Panc1 (cell line): ENCODE measurements at places on chromosomes 12 and 14. TPM values are rescaled to one million over a fixed set of nuclear protein-coding genes. Genes with fewer than 3 reads are reported as not detected.

The VASH1 gene
- total RNA-seq = 5.2 TPM

The IRF2BPL gene
- total RNA-seq = 83.3 TPM

The NKX2-1 gene
- 0.13 TPM for total RNA-seq

The ACTR10 gene
- total RNA-seq = 34.9 TPM

DNA sequence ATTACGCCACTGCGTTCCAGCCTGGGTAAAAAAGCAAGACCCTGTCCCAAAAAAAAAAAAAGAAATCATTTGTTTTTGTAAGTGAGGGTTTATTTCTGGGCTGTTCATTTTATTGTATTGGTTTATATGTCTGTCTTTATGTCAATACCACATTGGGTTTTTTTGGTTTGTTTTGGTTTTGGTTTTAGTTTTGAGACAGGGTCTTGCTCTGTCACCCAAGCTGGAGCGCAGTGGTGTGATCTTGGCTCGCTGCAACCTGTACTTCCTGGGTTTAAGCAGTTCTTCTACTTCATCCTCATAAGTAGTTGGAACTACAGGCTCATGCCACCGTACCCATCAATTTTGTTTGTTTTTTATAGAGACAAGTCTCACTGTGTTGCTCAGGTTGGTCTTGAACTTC lies 25.0 kb downstream of the METAP2 start:
- DNase-seq = no peak

DNA sequence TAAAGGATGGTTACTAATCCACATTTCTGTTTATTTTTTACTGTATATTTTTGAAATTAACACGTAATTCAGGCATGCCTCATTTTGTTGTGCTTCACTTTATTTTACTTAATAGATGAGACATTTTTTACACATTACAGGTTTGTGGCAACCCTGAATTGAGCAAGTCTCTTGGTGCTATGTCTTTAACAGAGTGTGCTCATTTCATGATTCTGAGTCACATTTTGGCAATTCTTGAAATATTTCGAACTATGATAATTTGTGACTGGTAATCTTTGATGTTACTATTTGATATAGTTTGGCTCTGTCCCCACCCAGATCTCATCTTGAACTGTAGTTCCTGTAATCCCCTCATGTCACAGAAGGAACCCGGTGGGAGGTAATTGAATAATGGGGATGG lies 1120.5 kb upstream of the FLRT2 start:
- DNase-seq = no peak

DNA sequence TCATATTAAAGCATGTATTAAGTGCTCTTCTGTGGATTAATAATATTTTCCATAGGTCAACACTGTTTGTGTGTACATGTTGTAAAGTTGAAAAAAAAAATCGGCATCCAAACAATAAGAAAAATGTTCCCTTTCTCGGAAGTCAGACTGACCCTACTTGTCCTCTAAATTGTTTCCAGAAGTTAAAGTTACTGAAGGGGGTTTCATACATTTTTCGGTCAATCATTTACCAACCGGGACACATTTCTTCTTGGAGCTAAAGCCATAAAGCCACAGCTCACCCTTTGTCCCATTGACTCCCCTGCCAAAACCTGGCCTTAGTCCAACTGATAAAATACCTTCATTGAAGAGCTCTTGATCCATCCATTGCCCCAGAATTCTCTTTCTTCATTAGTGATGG lies 230.0 kb downstream of the ANO2 start:
- DNase-seq = no peak

DNA sequence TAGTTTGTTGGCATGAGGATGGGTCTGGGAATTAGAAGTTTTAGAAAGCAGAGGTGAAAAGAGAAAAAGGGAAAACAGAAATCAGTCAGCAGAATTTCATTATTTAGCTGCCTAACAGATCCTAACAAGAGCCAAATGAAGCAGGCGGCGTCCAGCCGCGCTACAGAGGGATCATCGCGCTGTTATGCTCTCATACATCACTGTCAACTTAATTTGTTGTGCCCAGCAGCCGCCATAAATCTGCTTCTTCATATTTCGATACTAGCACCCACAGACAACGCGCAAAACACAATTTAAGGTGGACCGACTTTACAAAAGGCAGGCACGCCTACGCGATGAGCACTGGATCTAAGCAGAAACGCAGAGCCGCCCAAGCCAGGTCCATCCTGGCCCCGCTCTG lies 66.7 kb downstream of the SETD3 start:
- DNase-seq = no peak

GRCh38 chr12:115611477-115611876 lies 666.0 kb downstream of the MED13L start:
- no peak for DNase-seq

DNA sequence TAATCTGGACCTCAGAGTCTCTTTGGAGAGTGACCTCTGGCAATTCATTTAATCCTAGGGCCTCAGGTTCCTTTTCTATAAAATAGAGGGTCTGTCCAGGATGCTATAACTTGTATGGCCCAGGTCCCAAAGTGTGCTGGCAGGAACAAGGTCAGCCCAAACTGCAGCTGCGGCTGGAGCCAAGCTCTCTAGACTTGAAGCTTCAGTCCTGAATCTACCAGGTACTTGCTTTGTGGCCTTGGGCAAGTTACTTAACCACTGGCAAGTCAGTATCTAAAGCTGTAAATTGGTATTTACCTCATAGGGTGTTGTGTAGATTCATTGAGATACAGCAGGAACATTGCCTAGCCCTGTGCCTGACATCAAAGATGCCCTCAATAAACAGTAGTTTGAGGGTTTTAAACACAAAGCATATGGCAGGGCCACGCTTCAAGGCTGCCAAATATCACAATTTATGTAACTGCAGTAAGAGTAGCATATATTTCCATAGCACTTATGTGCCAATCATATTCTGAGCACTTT lies 21.7 kb downstream of the CPM start:
- DNase-seq = no peak

GRCh38 chr12:14771651-14772137 lies 31.6 kb downstream of the WBP11 start:
- DNase-seq = no peak

DNA sequence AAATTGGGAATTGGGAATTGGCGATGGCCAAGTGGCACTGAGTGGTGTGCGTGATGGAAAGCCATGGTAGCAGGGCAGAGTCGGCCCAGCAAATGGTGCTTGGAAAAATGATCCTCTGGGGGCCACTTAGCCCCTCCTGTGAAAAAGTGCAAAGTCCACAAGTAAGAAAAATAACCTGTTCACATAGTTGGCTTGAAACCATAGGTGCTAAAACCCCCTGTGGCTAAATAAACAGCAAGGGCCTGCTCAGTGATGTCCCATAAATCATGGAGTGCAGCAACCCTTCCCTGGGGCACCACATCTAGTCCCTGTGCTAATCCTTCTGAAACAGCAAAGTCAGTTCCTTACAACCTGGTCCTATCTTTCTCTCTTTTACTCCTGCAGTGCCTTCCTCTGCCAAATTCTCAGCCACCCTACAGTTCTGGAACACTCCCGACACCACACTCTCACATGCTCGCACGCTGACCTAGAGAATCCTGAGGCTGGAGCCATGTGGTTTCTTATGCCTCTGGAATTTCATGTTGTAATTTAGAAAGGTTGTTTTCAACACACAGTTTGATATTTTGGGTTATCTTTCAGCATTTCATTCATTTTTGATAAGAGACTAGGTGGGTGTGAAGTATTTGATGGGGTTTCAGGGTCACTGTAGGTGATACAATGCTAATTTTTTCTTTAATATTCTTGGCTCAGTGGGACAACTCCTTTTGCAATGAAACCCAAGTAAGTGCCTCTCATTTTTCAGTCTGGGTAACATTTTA lies 123.6 kb downstream of the SMOC1 start:
- no peak for DNase-seq

DNA sequence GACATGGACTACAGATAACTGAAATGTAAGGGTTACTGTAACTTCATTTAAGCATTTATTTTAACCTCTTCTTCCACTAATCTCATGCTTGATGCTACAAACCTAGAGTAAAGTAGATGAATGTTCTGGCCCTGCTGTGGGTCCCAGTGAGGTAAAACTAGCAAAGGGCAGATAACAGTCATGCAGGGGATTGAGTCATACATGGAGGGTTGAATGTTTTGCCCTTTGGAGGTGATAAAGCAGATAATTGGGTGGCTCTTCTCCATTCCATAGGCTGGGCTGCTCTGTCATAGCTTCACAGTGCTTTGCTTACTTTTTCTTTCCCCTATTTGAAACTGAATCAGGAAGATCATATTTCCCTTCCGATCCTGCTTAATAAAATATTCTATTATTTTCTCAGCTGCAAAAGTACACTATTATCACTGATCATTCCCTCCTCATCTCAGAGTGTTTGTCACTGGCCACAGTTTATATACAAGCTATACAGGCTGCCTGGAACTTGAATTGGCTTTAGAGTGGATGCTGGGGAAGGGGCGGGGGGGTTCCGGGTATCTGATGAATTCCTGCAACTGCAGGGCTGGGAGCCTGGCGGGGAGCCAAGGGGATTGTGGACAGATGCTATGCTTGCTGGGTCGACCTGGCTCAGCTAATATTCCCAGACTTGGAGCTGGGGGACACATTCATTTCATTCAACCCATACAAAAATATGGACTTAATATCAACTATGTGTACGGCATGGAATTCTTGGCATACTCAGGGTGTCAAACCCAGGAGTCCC lies 235.1 kb downstream of the NRXN3 start:
- DNase-seq = no peak

DNA sequence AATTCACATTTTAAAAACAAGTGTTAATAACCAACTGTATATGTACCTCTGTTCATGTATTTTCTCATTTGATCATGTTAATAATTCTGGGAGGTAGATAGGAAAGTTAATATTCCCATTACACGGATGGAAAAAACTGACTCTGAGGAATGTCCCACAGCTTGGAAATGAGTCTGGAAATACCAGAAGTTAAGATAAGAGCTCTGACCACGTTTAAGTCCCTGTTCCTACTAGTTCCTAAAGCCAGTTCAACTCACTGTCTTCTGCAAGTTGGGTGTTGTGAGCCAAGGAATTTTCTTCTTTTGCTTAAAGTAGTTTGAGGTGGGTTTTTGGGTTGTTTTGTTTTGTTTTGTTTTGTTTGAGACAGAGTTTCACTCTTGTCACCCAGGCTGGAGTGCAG lies 104.5 kb downstream of the TMEM30B start:
- no peak for DNase-seq

- DNase-seq = no peak
These were observed 249.9 kb upstream of the FLRT2 start for GRCh38 chr14:85280074-85280473.

- no peak for DNase-seq
These were observed 16.5 kb downstream of the EID3 start for GRCh38 chr12:104319918-104320626.

GRCh38 chr12:98085046-98085755 lies 430.2 kb upstream of the TMPO start:
- no peak for DNase-seq

DNA sequence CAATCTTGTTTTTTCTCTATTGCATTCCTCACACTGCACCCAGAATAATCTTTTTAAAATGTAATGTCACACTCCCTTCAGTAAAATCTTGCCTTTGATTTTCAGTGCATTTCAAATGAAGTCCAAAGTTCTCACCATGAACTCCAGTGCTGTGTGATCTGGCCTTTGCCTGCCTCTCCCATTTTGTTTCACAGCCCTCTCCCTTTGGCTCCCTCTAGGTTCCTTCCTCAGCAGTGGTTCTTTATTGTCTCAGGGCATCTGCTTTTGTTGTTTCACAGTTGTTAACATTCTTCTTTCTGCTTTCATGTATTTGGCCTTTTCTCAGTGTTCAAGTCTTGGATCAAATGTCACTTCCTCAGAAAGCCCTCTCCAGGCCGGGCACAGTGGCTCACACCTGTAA lies 84.5 kb upstream of the AMN1 start:
- DNase-seq = no peak

DNA sequence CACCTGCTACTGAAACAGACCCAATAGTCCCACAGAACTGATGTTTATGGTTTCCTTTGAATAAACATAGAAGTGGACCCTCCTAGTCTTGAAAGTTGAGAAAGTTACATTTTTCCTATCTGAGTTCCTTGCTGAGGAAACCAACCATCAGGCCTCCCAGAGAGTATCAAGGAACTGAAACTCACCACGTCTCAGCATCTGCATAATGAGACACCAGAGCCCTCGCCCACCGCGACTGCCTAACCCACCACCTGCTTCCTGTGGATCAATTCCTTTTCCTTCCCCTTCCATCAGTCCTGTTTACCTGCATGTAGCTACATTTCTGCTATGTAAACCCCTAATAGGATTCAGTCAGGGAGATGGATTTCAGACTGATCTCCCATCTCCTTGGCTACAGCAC lies 443.2 kb upstream of the TMEM132C start:
- DNase-seq = no peak
